Activated gamma-delta T cell treated with anti-CD3 and anti-CD28 coated beads, Interleukin-2, amount 50 U/mL, for 16 hours (primary cell): ENCODE measurements at places on chromosomes 13 and 19.

DNA sequence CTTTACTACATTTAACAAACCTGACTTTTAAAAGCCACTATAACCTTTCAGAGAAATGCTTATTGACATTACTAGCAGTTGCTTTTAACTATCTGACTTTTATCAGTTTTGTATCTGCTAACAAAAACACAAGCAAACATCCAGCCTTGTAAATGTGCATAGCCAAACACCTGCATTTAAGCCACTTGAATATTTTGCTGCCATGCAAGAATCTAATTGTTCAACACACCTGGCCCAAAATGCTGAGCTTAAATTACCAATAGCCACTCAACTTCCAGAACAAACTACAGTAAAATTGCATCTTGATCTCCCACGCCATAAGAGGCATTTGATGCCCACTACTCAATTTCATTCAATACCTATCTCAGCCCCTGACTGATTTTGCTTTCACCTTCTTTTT is 9.3 kb downstream of the ZIC5 start:
- DNase-seq, result no peak

- DNase-seq, result no peak
Observed at GRCh38 chr13:36674337-36675212, 755 bp downstream of the SERTM1 start.

GRCh38 chr13:100212904-100213553 is 124.1 kb downstream of the PCCA start:
- no peak for DNase-seq

DNA sequence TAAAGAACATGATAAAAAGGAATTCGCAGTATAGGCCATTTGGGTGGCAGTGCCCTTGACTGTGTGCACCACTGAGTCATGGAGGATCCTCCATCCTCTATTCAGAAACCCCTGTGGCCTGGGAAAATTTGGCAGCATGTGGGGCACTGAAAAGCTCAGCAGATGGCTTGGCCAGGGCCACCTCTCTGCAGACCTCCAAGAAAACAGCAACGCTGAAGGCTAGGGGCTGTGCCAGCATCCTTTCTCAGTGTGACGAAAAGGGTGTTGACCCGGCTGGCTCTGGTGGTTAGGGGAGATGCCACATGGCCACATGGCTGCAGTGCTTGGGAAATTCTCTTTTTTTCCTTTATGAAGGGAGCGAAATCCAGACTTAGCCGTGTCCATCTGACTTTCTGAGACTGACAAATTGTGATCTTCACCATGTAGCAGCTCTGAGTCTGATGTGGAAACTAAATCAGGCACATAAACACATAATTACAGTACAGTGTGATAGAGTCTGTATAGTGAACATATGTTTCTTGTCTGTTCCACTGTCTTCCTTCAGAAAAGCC is 178.0 kb downstream of the KCTD12 start:
- no peak for DNase-seq

DNA sequence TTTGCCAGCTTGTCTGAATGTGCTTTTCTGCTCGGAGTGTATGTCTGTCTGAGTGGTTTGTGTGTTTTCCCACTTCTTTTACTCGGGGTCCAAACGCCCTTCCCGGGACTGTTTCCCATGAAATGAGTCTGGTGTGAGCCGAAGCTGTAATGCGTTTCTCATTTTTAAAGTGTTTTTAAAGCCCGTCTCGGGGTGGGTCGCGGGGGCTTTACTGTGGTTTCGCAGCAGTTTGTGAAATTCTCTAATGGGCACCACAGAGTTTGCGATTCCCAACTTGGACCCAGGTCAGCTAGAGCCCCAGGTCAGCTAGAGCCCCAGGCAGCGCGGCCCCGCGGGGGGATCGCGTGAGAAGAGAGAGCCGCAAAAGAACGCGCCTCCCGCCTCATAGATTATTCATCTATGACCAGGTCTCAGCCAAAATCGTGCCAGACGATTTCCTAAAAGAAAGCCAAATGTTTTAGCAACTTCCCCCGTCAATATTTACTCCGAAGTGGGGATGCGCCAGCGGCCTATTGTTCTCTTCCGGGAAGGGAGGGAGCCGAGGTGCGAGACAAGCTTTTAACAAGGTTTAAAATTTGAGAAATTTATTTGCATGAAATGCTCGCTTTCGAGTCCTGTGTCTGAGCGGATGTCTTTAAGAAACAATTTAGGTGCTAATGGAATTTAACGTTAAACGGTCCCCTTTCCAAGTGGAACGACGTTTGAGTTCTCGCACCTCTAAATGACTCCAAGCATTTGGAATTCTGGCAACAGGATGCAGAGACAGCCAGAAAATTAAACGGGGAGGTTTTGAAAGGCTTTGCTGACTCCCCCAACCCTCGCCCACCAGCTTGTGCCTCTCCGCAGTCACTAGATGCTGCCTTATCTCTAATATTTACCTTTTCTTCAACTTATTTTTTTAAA is 2.2 kb downstream of the ZIC2 start:
- DNase-seq, result no peak

- DNase-seq, result peak; percentile 90
Observed at GRCh38 chr19:17747205-17748098, 3.8 kb upstream of the FCHO1 start.

DNA sequence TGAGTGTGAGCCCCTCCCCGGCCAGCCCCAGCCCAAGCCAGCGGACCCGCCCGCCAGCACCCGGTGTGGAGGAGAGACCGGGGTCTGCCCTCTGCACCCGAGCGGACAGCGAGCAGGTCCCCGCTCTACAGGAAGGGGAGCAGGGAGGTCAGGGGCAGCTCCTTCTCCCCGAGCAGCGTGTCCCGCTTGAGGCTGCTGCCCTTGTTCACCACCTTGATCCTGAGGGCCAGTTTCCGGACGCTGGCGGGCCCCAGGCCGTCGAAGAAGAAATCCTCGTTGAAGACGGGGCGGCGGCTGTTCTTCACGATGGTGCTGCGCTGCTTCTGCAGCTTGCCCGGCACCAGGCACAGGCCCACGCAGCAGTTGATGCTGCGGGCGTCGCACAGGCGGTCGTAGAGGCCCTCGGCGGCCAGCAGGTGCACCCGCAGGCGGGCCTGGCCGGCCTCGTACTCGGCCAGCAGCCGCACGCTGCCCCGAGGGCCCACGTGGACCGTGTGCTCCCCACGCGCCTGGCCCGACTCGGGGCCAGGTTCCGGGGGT is 1.9 kb downstream of the C2CD4C start:
- DNase-seq, result no peak

GRCh38 chr13:108220041-108220440 is 1.8 kb downstream of the ABHD13 start:
- no peak for DNase-seq
